ENCODE measurements at places on chromosomes 6 and 20. TPM values are rescaled to one million over a fixed set of nuclear protein-coding genes. Genes with fewer than 3 reads are reported as not detected.

DNA sequence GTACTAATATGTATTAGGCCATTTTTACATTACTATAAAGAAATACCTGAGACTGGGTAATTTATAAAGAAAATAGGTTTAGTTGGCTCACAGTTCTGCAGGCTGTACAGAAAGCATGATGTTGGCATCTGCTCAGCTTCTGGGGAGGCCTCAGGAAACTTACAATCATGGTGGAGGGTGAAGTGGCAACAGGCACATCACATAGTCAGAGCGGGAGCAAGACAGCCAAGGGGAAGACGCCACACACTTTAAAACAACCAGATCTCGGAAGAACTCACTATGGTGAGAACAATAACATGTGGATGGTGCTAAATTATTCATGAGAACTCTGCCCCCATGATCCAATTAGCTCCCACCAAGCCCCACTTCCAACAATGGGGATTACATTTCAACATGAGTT, 41.3 kb upstream of the CEP162 start:
- DNase-seq, result no peak

- DNase-seq, result no peak
Observed at GRCh38 chr6:46993846-46994245, 48.3 kb downstream of the ADGRF1 start.

DNA sequence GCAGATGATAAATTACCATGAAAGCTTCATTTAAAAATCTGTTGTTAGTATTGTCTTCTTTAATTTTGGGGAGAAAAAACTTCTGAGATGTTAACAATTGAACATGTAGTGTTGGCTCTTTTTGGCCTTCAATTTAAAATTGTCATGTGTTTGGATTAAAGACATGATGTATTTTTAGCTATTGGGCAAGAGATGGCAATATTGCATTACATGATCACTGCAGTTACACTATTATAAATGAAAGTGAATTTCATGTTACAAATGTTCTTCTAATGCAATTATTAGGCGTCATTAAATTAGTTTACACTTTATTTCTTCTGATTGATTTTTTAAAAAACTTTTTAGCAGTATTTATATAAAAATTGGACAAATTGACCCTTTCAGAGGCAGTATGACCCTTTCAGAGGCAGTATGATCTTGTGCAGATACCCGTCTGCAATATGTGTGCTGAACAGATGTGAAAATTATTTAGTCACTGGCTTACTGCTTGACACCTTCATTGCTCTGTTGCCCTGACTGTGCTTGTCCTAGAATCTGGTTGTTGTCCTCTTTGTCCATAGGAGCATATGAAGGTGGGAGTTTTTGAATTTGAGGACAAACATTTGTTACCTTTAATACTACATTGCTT, 25.8 kb downstream of the CDKAL1 start:
- DNase-seq, result no peak

GRCh38 chr6:117585647-117586046, 16.7 kb downstream of the GOPC start:
- no peak for DNase-seq

GRCh38 chr6:149864578-149865535, 698 bp upstream of the LRP11 start:
- DNase-seq, result no peak

GRCh38 chr20:15740046-15740775, 833.0 kb downstream of the KIF16B start:
- no peak for DNase-seq

DNA sequence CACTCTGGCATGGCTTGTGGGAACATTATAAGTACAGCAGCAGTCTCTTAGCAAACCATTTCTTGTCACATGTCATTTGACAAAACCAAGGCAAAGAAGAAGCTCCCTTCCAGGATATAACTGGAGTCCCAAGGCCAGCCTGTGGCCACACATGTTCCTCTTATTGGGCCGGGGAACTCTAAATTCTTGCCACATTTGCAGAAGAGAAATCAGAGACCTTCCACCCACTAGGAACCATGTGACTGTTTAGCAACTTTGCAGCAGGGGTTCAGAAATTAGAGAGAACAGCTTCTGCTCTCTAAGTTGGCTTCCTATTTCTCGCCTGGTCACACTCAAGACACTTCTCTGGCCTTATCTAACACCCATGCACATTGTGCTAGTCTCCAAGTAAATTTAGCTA, 20.4 kb upstream of the MEP1A start:
- DNase-seq, result no peak

DNA sequence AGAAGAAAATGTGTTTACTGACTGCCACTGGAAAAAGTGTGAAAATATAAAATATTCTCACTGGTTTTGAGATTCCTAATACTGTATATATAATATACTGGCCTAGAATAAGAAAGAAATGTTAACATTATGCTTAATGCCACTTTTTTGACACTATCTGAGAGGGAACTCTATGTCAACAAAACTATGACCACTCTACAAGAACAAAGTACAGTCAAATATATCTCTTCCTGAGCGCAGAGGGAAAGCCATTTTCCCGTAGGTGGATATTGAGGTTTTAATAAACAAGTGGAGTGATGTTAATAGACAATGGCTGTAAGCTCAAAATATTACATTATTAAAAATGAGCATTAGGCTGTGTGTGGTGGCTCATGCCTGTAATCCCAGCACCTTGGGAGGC, 24.9 kb downstream of the LYRM4 start:
- DNase-seq, result no peak

- no peak for DNase-seq
Observed at GRCh38 chr6:159104163-159104925, 59.6 kb upstream of the TAGAP start.

DNA sequence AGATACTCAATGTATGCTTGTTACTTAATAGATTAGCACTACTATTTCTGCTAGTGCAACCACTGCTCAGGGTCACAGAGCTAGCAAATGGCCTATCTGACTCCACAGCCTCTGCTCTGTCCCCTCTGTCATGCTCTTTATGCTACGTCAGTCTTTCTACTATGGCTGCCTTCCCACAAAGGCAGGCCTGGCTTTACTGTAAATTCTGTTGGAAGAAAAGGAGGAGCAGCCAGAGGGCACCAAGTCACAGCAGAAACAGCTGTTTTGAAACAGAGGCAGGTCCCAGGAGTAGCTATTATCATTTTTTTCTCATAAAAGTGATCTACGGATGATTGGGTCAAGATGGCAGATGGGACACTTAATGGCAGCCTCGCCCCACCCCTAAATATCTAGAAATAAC, 10.0 kb upstream of the ELMO2 start:
- DNase-seq, result no peak

DNA sequence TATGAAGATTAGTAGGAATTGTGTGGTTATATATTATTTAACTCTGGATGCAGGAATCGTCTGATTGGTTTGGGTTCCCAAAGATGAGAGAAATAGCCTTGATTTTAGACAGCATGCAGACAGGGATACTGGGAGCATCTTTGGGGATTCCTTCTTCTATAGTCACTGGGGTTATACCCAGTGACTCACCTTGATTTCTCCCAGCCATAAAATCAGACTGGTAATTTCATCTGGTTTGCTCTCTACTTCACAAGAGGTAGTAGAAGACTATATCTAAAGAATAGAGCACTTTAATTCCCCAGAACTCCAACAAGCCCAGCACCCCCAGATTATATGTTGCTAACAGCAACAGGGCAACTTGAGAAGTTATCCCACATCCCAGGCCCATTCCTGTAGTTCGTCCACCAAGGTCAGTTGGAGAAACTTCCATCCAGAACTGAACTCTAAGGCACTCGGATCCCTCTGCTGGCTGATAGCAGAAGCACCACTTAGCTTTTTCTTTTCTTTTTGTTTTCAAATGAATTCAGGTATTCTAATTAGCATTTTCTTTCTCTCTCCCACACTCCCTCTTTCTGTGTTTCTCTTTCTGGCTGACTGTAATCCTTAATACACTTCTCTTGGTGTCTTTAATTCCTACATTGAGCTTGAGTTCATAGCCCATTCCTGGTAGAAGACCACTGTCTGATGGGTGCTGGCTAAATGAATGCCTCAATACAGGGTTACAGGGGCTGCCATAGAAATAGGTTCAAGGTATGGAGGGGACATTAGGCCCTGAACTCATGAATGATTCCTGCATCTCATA, 20.4 kb upstream of the EFHC1 start:
- no peak for DNase-seq

GRCh38 chr6:23655525-23655924, 470.5 kb upstream of the NRSN1 start:
- peak; percentile 25 for DNase-seq

DNA sequence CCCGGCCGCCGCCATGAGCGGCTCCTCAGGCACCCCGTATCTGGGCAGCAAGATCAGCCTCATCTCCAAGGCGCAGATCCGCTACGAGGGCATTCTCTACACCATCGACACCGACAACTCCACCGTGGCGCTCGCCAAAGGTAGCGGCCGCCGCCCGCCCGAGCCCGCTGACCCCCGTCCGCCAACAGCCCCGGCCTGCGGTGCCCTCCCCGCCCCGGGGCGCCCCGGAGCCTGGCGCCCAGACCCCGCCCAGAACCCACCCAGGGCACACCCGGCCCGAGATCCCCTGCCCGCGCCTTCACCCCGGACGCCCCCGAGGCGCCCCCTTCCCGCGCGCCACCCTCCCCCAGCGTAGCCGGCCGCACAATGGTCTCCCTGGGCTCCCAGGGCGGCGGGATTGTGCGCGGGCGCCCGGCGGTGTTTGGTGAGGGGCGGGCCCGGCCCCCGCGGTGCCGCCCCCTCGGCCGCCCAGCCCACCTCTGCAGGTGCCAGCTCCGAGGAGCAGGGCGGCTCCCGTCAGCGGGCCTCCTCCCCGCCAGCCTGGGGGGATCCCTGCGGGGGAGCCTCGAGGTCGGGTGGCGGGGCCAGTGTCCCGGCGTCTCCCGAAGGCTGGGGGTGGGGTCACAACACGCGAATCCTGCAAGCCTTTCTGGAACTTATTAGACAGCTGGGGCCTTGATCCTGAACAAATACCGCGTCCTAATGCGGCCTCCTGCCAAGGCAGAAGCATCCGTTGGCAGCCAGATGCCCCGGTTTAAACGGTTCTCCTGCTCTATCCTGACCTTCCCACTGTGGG, 577 bp downstream of the LSM14B start:
- no peak for DNase-seq

DNA sequence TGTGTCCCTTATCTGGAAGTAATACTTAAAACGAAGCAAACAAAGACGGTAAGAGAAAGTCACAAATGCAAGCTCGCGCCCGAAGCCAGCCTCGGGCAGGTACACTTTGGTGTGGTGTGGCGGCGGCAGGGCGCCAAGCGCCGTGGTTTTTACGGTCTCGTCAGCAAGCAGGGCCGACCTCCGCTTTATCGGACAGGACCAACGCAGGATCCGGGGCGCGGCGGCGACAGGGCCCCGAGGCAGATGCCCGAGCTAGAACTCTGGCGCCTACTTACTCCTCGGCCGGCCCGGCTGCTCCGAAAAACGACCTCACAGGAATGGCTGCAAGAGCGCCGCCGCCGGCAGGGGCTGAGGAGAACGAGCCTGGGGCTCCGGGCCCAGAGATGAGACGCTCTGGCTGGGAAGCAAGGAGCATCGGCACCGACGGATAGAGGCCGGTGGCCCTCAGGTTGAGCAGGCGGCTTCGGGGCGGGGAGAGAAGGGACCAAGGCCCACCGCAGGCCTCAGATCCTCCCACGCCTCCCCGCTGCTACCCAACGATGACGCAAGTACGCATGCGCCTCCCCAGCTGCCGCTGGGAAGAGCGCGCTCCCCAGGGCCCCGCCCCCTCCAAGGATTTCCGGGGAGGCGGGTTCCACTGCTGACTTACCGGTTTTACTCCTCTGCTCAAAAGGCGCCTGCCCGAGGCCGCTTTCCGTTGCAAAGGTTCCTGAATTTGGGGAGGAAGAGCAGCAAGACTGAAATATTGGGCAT, 60.6 kb downstream of the FAM217A start:
- peak; percentile 91 for DNase-seq

GRCh38 chr6:17994019-17994418, 6.6 kb upstream of the KIF13A start:
- no peak for DNase-seq

DNA sequence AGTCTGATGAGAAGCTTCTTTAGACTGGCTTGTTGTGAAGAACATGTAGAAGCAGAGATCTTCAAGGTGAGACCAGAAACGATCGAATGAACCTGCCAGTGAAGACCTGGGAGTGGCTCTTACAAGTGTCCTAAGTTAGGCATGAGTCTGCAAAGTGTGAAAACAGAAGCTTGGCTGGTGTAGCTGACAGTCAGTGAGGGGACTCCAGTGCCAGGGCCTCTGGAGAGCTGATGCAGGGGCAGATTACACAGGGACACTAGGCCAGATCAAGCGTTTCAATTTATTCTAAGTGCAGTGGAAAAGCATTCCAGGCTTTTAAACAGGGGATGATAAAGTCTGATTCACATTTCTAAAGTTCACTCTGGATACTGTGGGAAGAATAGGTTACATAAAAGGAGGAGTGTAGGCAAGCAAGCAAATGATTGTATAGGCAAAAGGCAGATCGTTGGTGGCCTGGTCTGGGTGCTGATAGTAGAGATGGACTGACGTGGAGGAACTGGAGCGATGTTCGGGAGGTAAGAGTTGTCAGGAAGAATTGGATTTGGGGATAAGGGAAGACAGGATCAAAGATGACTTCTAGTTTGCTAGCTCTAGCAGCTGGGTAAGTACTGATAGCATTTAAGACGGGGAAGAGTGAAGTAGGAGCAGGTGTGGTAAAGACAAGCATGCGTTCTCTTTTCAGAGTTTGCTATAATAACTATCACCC, 133.5 kb downstream of the MAN1A1 start:
- DNase-seq, result no peak

DNA sequence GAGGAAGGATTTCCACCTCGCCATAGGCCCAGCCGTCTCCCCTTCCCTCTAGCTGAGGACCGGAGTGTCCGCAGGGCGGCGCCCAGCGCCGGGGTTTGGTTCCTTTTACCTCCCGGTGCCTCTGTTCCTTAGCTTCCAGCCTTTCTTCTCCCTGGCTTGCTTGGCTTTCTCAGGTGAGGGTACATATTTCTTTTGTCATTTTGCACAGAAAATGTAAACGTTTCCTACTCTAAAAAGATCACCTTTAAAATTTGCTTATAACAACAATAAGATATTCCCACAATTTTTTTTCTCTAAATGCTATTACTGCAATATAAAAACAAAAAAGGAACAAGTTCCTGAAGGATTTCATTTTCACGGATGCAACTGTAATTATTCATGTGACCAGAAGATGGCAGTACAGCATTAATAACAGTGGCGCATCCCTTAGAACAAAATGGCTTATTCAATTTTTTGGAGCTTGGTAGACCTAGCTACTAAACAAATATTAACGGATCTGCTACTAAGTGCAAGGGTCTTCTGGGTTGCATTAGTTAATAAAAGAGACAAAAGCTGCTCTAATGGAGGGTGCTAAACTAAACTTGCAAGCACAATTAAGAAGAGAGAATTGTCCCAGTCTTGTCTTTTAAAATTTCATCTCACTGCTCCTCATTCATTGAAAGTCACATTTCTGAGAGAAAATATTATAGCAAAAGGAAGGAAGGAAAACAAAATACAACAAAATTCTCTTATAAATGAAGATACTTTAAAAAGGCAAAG, 172.9 kb downstream of the ADGRG6 start:
- no peak for DNase-seq

Gene TMEM200A
- polyA plus RNA-seq, result 12.7 TPM

Gene CYP39A1
- polyA plus RNA-seq, result 1.3 TPM

Gene ADGRF1
- not detected for polyA plus RNA-seq

Gene SENP6
- polyA plus RNA-seq, result 70.0 TPM

Gene CNR1
- 0.32 TPM for polyA plus RNA-seq

Gene SLC26A8
- polyA plus RNA-seq, result 0.22 TPM

Gene LAMA4
- polyA plus RNA-seq, result 135 TPM

Gene ADGRB3
- polyA plus RNA-seq, result 0.76 TPM

Gene TSBP1
- not detected for polyA plus RNA-seq

Gene TULP4
- polyA plus RNA-seq, result 16.0 TPM

Gene KCNQ5
- polyA plus RNA-seq, result 0.85 TPM

Measured in forelimb muscle (tissue), 1 donor.